ENCODE measurements at places on chromosomes 5 and 9.

DNA sequence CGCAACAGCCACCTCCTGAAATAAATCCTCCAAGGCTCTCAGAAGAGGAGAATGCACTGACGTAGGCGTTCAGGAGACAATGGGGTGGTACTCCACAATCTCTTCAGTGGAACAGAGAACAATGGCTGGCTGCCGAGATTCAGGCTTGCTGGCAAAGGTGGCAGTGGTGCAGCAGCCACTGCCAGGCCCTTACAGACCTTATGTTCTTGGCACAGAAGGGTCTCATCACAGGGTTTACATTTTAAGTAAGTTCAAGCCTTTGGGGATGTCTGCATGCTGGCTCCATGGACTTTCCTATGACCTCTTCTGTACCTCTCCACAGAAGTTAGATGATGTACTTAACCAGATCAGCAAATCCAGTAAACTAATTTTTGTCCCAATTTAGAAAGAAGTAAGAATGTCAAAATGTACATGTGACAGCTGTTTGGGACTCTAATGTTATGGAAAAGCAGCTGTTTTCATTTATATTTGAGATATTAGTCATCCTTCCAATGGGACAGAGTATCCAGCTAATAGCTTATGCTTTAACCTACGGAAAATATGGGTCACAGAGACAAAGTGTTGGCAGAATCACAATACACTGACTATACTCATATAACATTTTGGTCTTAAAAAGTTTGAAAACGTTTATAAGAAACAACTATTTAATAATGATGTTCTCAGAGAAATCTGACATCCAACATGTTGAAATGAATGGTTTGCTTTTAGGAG lies 180.9 kb downstream of the MAPKAP1 start:
- DNase-seq: no peak

DNA sequence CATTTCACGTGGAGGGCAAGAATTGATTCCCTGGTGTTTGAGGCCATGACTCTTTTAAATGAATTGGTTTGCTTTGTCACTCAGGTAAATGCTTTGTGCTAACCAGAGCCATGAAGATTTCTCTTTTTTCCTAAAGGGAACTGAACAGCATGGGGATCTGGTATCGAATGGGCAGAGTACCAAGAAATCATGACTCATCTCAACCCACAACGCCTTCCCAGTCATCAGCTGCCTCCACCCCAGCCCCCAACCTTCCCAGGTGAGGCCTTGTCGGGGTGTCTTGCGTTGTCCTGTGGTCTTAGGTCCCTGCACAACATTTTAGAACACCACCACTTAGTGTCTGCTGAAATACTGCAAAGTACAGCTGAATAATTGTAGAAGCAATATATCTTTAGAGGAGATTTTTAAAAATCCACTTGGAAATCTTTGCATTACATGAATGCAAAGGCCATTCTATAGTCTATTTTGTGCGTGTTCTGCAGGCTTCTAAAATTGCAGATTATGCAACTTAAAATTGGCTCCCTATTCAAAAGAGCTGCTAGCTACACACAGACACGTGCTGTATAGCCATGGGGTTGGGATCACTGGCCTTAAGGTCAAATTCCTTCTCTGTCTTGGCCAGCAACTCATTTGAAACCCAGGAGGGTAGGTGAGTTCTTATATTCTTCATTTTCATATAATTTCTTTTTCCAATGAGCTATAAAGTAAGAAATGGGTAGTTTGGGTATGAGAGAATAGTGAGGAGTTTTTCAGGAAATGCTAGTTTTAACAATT lies 69.0 kb downstream of the MVB12B start:
- no peak for DNase-seq

DNA sequence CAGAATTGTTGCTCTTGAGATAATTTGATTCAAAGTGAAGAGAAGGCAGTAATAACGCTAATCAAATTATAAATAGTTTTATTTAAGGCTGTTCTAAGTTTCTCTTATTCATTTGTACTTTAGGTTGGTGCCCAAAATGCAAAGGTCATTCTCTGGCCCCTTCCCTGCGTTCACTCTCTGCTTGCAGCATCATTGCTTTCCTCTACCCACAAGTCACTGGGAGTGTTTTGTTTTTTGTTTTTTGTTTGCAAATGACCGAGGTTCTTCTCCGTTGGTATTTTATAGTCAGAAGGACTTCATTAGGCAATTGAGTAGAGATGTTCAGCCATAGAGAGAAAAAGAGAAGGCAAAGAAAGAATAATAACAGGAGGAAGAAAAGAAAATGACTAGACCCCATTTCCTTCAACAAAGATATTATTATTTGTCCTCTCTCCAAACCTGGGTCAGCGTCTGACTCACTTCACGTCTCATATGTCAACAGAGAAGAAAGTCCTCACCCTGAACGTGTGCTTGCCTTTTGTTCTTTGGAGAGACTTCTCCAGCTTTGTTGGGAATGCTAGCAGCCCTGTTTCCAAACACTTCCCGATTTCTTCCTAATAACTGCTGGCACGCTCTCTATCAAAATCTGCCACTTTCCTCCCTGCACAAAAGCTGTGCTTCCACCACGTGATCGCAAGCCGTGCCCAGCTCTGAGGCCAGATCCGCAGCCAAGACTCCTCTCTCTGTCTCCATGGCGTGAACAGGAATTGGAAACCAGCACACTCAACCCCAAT lies 119.8 kb downstream of the EBF1 start:
- DNase-seq: no peak

DNA sequence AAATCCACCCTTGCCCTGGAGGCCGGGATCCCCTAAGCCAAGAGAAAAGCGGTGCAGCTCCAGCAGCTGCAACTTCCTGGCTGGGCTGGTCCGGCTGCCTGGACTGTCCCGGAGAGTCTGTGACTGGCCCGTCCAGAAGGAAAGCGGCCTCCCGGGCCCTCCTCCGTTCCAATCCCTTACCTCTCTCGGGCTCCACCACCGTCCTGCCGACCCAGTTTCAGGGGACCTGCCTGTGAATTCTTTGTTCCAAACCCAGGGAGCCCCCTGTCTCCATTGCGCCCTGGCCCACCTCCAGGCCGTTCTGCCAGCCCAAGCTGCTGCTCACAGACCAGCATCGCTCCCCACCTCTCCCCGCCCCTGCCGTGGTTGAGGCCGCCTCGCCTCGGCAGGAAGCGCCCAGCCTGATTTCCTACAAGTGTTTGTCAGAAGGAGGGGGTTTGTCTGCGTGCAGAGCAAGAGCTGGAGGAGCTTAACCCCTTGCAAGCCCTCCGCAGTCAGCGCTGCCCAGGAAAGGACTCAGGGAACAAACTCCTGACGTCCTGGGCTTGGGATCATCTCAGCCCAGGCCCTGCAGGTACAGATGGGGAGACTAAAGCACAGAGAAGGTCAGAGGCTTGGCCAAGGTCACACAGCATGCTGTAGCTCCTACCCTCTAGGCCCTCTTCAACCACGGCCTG lies at the start of gene AKNA:
Gene AKNA (minus strand): TSS at position 303 of the 677 bp plus-strand sequence. CDS start 6,649 bp downstream, outside the sequence.
- DNase-seq: peak; percentile 58

DNA sequence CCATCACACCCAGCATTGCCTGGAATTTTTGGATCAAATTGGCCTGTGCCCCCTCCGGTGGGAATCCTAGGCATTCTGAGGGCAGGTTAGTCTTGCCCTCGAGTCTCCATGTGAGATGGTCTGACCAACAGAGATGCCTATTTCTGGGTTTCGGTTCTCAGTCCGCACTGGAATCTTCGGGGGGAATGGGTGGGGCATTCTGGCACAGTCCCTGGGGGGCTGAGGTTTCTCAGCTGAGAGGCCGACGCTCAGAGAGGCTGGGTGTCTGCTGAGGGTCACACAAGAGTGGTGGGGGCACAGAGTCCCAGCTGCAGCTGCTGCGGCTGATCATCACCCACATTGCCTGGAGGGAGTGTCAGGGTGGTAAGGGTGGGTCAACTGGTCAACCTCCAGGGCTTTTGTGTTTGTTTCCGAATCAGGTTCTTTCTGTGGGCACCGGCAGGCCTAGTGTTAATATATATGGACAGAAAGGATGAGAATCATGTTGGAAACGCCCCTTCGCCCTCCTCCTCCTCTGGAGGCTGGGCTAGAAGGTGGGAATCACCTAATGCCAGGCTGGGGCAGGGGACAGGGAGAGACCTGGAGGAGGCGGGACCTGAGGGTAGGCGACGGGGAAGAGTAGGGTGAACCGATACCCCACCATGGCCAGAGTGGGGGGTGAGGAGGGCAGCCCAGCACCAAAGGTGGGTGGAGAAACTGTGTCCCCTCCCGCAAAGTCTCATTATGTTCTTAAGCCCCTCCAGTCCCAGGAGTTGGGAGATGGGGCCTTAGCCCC lies 149.5 kb upstream of the PHYKPL start:
- no peak for DNase-seq

GRCh38 chr9:107484117-107484723 lies 5.3 kb downstream of the KLF4 start:
- DNase-seq: no peak
